ENCODE measurements at places on chromosomes 6 and 20. TPM values are rescaled to one million over a fixed set of nuclear protein-coding genes. Genes with fewer than 3 reads are reported as not detected.

The TCF21 gene
- not detected for total RNA-seq

The DYNLT2 gene
- total RNA-seq, result 4.3 TPM

The LGSN gene
- not detected for total RNA-seq

The PGC gene
- total RNA-seq, result not detected

The SLC25A27 gene
- 0.33 TPM for total RNA-seq

The MOXD1 gene
- total RNA-seq, result 0.86 TPM

The SEMG1 gene
- total RNA-seq, result not detected

The SCRT2 gene
- total RNA-seq, result not detected

The RHAG gene
- total RNA-seq, result not detected

The SIM1 gene
- total RNA-seq, result 1.2 TPM

The MMP24 gene
- total RNA-seq, result not detected

The KCNK16 gene
- not detected for total RNA-seq

The GSTA3 gene
- not detected for total RNA-seq

The PPIL4 gene
- 42.8 TPM for total RNA-seq

The KCNK5 gene
- 9.5 TPM for total RNA-seq

The SRSF12 gene
- 8.3 TPM for total RNA-seq

The CLDN20 gene
- total RNA-seq, result not detected

The TUBB1 gene
- 0.03 TPM for total RNA-seq

The OTOR gene
- total RNA-seq, result not detected

The ME1 gene
- not detected for total RNA-seq

All from SJCRH30 (cell line).